ENCODE measurements at places on chromosomes 1 and 21.

DNA sequence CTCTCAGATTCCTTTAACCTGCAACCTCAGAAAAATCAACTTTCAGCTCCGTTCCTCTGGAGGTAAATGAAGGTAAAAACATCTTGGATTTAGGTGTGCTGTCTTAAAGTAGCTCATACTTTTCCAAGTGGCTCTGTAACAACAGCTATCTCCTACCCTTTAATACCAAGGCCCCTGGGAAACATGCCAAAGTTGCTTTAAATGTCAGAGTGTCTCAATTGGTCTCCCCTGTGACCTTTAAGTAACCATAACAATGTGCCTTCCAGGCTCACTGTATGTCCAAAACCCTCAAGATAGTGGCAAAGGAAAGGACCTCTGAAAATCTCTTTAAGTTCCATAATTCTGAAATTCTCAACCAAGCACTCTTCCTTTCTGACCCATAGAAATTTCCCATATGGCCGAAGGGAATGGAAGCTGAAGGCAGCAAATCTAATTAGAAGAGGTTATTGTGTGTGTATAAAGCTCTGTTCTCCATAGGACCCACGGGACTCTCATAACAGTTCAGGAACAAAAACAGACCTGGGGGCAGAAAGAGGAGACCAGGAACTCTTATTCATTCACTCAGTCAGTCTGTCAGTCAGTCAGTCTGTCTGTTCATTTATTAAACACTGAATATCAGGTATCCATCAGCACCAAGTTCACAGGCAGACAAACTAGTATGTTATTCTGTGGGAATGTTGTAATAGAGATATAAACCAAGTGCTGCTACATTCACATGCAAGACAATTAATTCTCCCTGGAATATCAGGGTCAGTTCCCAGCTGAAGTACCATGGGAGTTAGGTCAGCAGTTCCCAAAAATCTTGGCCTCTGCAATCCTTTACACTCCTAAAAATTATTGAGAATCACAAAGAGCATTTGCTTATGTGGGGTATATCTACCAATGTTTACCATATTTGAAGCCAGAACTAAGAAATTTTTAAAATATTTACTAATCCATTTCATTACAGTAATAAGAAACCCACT is 19.1 kb downstream of the ASTN1 start:
- DNase-seq: no peak

DNA sequence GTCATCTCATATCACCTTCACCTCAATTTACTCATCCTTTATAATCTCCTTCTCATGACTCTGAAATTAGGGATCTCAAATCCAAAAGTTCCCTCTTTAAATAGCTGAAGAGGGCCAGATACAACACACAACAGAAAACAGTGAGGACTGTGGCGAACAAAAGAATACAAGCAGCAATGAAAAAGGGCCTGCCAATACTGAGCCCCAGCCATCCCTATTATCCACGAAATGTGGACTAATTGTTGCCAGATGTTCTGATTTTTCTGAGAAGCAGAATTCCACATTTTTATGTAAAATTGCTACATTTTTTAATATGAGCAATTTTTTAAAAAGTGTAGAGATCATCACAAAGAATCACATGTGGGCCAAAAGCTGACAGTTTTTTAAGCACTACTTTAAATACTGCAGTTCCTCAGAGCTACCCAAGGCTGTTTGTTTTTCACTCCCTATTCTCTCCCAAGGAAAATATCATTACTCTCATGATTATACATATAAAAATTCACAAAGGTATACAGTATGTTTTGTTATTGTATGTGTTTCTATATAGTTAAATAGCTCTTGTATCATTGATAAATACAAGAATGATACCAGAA is 90.0 kb downstream of the ASH1L start:
- no peak for DNase-seq

GRCh38 chr1:10672343-10673050 is 123.9 kb downstream of the CASZ1 start:
- no peak for DNase-seq

GRCh38 chr1:153881751-153882150 is 41.0 kb downstream of the GATAD2B start:
- no peak for DNase-seq

GRCh38 chr1:115437196-115437595 is 99.1 kb upstream of the NGF start:
- DNase-seq: no peak

- DNase-seq: no peak
These were observed 16.7 kb upstream of the KCNJ6 start for GRCh38 chr21:37932936-37933335.

DNA sequence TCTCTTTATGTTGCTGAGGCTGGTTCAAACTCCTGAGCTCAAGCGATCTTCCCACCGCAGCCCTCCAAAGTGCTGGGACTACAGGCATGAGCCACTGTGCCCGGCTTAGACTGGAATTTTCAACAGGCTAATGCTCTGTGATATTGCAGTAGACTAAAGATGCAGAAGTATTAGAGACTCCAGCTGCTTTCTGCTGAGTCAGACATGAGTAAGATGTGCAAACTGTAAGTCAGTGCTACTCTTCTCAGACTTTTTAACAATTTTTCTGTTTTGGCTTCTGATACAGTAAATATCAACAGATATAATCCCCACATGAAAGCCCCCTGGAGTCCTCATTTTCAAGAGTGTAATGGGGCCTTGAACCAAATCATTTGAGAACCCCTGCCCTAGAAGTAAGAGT is 29.3 kb upstream of the NLRP3 start:
- no peak for DNase-seq

- DNase-seq: no peak
These were observed 1.0 kb downstream of the S100A4 start for GRCh38 chr1:153544453-153545066.

- DNase-seq: no peak
These were observed 31.0 kb downstream of the AGO4 start for GRCh38 chr1:35838693-35839245.

DNA sequence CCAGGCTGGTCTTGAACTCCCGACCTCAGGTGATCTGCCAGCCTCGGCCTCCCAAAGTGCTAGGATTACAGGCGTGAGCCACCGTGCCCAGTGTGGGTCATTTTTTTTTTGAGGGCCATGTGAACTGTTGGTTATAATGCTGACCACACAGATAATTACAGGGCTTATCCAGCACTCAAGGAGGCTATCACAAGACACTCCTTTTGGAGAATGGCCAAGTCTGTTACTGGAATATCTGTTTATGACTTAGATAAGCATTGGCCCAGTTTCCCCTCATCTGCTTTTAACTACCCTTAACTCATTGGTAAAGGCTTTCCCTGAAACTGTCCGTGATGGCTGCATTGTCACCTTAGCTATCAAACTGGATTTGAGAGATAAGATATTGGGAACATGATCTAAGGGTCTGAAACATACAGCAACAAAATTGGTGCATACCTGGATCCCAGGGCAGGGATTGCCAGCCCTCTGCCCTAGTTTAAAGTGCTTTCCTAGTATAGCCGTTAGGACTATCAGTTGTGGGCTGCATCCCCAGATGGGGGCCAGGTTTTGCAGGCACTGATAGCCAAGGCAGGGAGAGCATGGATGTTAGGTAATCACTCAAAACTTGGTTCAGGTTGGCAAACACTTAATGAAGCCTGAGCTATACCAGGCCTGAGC is 15.6 kb downstream of the SZT2 start:
- no peak for DNase-seq

GRCh38 chr1:115332813-115333608 is 5.0 kb downstream of the NGF start:
- DNase-seq: no peak

DNA sequence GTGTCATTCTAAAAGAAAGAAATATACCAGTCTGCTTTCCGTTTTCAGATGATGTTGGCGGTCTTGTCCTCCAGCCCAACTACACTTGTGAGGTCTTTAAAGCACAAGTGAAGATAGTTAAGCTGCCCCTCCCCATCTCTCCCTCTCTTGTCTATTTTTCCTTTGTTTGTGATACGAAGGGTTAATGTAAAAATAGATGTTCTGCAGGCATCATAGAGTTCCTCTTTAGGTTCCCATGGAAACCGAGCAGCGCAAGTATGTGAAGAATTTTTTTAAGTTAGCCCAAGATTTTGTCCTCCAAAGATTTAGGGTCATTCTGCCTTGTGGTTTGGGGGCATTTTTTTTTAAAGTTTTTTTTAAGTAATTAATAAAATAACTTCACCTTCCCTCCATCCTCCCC is 232.4 kb upstream of the AJAP1 start:
- DNase-seq: no peak

- DNase-seq: no peak
These were observed 83.8 kb downstream of the STUM start for GRCh38 chr1:226632169-226632879.

DNA sequence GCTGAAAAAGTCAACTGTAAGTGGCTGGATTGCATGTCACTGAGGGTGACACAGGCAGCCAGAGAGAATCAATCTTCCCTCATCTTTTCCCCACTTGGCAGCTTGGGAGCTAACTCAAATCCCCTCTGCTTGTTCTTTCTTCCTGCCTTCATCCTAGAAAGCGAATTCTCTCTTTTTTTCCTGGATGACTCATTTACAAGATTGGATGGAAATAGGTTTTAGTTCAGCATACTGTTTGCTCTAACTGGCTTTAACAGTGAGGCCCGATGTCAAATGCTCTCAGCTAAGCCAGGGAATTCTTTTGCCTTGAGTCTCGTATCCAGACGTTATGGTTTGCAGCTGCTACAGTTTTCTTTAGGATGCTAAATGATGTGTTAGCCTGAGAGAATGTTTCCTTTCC is 72.7 kb downstream of the HUNK start:
- DNase-seq: no peak

GRCh38 chr1:152061952-152062351 is 25.1 kb upstream of the S100A11 start:
- DNase-seq: no peak

- DNase-seq: no peak
These were observed 3.4 kb downstream of the JUN start for GRCh38 chr1:58780411-58780810.

GRCh38 chr1:147580609-147581385 is 39.5 kb downstream of the BCL9 start:
- no peak for DNase-seq

GRCh38 chr1:81069856-81070255 is 730.9 kb upstream of the ADGRL2 start:
- DNase-seq: no peak

DNA sequence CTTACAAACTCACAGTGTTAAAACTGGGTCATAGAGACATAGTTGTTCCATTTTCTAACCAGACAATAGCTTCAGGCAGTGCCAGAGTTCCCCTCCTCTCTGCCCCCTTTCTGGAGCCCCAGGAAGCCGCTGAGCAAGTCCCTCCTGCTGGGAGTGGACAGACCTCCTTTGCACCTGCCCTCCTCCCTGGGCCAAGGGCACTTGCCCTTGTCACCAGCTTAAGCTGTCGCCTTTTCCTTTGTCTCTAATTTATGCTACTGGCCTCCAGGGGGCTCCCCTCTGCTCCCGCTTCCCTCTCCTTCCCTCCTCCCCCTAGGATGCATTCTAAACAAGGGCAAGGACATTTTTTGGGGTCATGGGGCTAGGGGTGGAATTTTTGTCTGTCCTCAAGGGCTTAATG is 182.4 kb downstream of the MIS18A start:
- DNase-seq: no peak

DNA sequence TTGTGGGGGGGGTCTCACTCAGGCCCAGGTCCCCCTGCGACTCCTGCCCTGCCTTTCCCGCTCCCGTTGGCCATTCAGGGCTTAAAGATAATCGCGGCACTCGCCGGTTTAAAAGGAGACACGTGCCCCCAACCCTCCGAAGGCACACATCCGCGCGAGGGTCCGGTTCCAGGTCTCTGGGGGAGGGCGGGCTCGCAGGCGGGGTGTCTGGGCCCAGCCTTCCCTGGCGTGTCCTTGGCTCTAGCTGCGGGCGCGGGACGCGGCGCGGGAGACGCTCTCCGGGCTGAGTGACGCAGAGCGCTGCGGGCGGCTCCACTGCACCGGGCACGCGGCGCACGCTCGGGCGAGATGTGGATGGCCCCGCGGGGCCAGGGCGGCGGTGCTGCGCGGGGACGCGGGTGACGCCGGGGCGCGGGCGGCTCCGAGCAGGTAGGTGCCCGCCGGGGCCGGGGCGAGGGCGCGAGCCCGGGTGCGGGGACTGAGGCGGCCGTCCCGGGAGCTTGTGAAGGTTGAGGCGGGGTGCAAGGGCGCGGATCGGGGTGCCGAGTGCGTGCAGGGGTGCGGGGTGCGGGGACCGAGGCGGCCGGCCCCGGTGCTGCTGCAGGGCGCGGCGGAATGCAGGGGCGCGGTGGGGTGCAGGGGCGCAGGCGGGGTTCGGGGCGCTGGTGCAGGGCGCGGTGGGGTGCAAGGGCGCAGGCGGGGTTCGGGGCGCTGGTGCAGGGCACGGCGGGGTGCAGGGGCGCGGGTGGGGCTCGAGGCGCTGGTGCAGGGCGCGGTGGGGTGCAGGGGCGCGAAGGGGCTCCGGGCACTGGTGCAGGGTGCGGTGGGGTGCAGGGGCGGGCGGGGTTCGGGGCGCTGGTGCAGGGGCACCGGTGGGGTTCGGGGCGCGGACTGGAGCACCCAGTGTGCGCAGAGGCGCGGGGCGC is 3.3 kb upstream of the TRPM2 start:
- no peak for DNase-seq

DNA sequence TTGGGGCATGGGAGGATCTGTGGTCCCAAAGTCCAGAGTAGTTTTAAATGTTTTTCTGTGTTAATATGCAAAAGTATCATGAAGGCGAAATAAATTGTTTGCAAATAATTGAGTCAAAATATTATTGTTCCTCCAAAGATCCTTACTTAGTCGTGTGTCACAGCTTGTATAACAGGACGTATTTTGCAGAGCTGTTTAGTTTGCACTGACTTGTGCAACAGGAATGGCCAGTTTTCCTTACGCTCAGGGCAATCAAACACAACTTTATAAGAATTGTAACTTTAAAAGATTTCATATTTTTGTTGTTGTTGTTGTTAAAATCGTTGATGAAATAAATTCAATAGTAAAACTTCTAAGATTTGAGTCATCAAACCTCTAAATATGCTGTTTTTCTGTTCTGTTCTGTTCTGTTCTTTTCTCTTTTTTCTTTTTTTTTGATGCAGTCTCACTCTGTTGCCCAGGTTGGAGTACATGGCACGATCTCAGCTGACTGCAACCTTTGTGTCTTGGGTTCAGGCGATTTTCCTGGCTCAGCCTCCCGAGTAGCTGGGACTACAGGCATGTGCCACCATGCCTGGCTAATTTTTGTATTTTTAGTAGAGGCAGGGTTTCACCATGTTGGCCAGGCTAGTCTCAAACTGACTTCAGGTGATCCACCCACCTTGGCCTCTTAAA is 60.6 kb downstream of the UCK2 start:
- DNase-seq: no peak

- DNase-seq: no peak
These were observed 37.3 kb upstream of the LBR start for GRCh38 chr1:225464851-225465792.

DNA sequence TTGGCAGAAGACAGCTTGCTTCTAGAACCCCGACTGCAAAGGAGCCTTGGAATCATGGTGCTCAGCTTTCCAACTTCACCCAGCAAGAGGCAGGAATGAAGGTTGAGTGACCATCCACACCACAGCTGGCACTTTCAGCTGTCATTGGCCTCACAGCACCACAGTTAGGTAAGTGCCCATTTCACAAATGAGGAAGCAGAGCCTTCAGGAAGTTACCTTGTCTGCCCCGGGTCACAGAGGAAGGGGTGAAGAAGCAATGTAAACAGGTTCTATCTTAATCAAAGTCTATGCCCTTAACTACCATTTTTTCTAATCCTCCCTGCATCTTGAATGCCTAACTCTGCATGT is 156.0 kb downstream of the GLUL start:
- DNase-seq: no peak
